NCI-H146 (cell line): ENCODE measurements at places on chromosomes 16 and 17.

- DNase-seq = no peak
These were observed 14.2 kb upstream of the MARCHF10 start for GRCh38 chr17:62822080-62822904.

DNA sequence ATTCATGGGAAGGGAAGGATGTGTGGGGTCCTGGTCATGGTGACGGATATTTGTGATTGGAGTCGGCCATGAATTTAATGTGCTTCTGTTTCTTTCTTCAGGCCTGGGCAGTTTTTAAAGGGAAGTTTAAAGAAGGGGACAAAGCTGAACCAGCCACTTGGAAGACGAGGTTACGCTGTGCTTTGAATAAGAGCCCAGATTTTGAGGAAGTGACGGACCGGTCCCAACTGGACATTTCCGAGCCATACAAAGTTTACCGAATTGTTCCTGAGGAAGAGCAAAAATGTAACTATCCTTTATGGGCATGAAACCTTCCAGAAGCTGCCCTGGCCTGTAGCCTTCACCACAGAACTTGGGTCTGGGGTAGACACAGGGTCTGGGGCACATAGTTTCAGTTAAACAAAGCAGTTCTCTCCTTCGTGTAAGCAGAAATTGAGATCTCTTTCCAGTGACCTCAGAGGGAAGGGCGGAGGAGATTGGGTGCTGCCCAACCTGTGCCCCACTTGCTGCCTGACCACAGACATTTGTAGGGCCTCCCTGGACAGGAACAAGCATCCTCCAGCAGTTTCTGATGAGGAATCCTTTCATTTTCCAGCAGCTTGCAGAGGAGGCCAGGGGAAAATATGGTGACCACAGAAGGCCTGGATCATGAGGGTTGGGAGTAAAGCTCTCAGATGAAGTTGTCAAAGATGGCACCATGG is 10.1 kb downstream of the IRF8 start:
- no peak for DNase-seq

DNA sequence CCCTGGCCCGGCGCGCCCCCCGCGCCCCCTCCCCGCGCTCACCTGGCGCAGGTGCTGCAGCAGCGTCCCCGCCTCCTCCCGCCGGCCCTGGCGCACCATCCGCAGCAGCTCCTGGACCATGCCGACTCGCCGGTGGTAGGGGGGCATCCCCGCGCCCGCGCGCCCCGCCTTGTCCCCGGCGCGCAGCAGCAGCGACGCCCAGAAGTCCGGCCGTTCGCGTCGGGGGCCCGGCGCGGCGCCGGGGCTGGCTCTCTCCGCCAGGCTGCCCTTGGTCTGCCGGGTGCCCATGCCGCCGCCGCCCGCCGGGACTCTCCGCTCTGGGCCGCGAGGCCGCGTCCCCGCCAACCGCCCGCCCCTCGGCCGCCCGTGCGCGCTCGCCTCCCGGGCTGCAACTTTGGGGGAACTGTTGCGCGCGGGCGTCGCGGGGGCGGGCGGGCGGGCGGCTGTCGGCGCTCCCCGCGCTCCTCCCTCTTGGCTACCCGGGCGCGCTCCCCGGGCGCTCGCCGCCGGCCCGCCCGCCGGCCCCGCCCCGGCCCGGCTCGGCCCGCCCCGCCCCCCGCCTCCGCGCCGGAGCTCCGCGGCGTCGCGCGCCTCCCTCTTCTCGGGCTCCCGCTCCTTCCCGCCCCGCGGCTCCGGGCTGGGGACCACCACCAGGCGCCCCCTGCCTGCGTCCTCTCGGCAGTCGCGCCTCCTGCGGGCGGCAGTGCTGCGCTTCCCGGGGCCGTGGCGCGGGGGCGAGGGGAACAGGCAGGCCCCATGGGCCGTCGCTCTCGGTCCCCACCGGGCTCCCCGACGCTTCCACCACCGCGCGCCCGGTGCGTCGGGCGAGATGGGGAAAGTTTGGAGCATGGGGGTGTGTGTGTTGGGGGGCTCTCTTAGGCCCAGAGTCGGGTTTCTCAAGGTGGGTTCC is at the start of gene LRRC75A:
Gene LRRC75A, minus strand, starts transcription at position 491 of the 910 bp plus-strand sequence. Its CDS starts 203 bp downstream, at position 288.
- DNase-seq = peak; percentile 73

- no peak for DNase-seq
These were observed 37.8 kb upstream of the ADGRG1 start for GRCh38 chr16:57590654-57591085.

DNA sequence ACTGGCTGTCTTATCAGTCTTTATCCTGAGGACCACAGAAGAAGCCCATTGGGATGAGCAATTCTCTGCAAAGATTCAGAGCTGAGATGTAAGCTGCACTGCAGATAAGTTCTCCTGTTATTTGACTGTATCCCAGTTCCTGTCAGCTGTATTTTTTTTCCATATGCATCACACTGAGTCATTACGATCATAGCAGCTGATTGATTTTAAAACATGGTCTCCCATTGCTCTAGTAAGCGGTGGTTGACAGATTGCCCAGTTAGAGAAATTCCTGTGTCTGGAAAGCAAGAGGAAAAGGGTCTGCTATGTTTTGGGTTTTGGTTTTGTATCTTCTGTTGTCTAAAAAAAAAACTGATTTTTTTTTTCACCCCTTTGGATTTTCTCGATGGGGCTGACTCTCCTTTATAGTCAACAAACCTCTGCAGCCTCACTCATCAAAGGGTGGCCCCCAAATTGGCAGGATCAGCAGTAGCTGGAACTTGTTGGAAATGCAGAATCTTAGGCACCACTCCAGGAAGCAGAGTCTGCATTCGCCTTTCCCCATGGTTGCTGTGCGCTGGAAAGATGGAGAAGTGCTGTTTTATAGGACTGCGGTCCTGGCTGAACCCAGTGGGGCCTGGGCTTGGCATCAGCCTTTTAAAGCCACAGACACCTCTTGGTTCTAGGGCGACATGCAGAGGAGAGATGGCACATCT is 220.1 kb upstream of the MPHOSPH6 start:
- DNase-seq = no peak

GRCh38 chr17:44820631-44821212 is 9.4 kb downstream of the GJC1 start:
- peak; percentile 81 for DNase-seq

GRCh38 chr17:31802502-31802901 is 56.5 kb downstream of the COPRS start:
- no peak for DNase-seq

GRCh38 chr17:5508810-5509209 is 22.4 kb downstream of the MIS12 start:
- peak; percentile 89 for DNase-seq

GRCh38 chr16:21070564-21070963 is 80.1 kb downstream of the DNAH3 start:
- DNase-seq = no peak

DNA sequence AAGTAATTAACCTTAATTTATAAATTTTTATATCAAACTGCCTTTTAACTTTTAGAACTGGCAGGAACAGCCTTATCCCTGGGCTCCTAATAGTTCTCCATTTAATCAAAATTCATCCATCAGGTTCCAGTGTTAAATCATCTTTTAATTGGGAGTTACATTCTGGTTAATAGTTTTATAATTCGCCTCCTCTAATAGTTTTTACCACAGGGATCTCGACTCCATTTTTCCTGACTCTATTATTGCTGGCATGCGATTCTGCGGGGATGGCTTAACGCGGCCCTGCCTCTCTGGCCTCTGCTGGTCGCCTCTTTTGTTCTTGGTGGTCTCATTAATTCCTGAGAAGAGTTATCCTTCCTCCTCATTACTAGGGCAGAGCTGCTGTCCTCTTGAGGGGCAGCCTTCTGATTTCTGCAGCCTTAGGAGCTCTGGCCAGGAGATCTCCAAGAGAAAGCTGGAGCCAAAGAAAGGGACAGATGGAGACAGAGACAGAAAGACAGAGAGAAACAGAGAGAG is 71.1 kb downstream of the MRM1 start:
- no peak for DNase-seq

DNA sequence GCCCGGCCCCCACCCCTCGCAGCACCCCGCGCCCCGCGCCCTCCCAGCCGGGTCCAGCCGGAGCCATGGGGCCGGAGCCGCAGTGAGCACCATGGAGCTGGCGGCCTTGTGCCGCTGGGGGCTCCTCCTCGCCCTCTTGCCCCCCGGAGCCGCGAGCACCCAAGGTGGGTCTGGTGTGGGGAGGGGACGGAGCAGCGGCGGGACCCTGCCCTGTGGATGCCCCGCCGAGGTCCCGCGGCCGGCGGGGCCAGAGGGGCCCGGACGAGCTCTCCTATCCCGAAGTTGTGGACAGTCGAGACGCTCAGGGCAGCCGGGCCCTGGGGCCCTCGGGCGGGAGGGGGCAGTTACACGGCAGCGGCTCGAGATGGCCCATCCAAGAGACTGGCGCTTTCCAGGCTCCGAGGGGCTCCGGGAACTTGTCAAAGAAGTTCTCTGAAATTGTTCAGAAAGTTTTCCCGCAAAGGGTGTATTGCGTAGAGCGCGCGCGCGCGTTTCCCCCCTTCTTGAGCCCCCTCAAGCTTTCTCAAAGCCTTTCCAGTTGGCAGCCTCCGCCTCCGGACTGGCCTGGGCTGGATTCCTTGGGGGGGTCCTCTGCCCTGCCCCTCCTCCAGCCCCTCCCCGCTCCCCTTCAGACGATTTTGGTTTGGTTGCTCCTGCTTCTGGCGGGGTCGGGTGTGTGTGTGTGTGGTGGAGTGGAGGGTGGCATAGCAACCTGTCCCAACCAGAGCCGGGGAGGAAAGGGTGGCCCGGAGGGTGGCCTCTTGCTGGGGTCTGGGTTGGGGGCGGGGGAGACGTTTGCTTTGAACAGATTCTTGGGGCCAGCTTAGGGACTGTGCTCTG is 504 bp downstream of the ERBB2 start:
- no peak for DNase-seq

- no peak for DNase-seq
These were observed 146.0 kb downstream of the ABCA8 start for GRCh38 chr17:68809148-68809547.

DNA sequence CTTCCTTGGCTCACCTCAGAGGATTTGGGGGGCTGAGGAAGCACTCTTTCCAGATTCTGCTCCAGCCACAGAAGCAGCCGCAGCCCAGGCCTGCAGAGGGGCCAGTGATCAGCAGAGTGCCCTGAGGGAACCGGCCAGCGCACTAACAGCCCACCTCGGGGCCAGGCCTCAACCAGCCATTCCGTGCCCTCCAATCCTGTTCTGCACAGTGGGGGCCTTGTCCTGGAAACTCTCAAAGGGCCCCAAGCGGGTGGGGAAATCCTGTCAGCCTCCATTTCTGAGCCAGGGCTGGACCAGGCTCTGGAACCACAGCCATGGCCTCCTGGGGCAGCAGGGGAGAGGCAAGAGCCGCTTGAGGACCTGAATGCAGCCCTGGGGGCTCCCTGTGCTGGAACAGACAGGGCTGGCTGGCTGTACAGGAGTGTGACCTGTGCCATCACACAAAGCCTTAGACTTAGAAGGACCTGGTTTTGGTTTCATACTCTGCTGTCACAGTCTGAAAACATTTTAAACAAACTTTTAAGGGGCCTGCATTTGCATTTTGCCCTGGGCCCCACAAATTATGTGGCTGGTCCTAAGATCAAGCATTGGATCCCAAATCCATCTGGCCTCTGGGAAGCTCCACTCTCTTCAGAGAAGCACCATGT is 10.0 kb downstream of the CNGB1 start:
- DNase-seq = no peak

- DNase-seq = no peak
These were observed 24.4 kb upstream of the EFCAB13 start for GRCh38 chr17:47299239-47299910.

DNA sequence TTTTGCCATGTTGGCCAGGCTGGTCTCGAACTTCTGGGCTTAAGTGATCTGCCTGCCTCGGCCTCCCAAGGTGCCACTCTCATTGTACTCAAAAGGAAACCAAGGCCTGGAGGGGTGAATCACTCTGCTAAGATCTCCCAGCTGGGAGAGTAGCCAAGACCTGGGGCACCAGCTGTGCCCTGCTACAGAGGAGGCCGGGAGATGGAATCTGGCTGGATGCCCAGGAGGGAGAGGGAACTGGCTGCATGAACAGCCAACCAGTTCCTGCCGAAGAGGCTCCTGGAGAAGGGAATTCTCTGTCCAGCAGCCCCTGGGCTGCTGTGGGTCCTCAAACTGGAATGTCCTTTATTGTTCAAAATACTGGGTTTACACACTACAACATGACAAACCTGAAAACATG is 238.7 kb upstream of the CIBAR2 start:
- peak; percentile 58 for DNase-seq

GRCh38 chr16:11876306-11876705 is 25.0 kb upstream of the RSL1D1 start:
- no peak for DNase-seq

DNA sequence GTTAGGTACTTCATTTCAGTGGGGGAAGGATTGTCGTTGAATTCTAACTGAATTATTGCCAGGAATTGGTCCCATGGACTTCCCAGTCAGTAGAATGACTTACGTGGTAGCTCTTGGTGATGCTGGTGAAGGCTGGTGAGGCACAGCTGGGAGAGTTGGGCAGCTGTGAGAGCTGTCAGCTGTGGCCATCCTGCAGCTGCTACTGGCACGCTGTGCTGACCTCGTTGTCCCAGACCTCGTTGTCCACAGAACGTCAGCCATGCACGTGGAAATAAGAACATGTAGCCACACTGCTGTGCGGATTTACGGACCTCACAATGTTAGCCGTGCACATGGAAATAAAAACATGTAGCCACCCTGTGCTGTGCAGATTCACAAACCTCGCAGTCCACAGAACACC is 102.3 kb downstream of the NPIPB11 start:
- DNase-seq = no peak

DNA sequence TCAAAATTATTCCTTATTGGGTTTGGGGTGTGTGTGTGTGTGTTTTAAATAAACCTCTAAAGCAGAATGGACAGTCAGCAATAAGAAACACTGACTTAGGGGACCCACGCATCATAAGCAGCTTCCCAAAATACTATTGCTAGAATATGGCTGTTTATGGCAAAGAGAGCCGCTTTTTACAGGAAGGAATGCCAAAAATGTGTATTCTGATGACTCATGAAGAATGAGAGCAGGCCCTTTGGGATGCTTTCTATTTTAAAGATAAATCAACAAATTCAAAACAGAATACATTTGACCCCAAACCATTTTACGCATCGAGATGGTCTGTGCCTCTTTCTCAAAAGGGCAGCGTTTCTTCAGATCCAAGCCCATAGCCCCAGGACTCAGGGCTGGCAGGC is 37.5 kb downstream of the ARHGAP17 start:
- no peak for DNase-seq

GRCh38 chr16:21084631-21085225 is 65.9 kb downstream of the DNAH3 start:
- DNase-seq = no peak

DNA sequence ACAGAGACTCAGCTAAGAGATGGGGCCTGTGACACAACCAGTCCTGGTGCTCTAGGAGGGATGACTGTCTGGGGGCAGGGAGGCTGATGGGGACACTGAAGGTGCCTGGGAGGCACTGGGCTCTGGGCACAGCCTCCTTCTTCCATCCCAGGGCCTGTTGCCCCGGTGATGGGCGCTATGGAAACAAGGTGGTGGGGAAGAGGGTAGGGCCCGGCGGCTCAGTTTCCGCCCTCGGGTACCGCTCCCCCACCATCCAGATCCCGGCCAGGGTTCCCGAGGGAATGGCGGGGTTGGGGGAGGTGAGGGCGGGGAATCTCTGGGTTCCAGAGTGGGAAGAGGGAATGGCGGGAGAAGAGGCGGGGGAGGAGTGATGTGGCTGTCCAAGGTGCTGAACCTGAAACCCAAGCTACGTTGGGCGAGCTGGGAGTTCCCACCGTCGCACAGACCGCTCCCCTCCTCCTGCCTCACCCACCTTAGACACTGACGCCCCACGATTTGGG is 981 bp downstream of the KCNH4 start:
- DNase-seq = peak; percentile 39

- DNase-seq = no peak
These were observed 355.4 kb upstream of the TNRC6C start for GRCh38 chr17:77602883-77603640.
